ENCODE measurements at places on chromosomes 4 and X.

DNA sequence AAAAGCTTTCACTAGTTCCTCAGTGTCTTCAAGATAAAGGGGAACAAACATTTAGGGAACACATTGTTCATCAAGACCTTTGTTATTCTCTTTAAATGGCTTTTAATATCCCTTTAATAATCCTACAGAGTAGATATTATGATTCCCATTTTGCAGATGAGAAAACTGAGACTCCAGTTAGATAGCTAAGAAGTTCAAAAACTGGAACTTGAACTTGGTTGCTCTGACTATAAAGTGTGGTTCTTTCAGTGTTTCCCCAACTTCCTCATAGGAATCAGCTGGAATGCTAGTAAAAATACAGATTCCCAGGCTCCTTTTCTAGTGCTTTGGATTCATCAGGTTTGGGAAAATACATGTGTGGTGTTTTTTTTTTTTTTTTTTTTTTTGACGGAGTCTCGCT lies 37.7 kb downstream of the DLG3 start:
- DNase-seq = no peak

GRCh38 chr4:88791274-88791673 lies 93.6 kb upstream of the NAP1L5 start:
- no peak for DNase-seq

- DNase-seq = no peak
These were observed 72.5 kb downstream of the AGTR2 start for GRCh38 chrX:116243039-116243438.

DNA sequence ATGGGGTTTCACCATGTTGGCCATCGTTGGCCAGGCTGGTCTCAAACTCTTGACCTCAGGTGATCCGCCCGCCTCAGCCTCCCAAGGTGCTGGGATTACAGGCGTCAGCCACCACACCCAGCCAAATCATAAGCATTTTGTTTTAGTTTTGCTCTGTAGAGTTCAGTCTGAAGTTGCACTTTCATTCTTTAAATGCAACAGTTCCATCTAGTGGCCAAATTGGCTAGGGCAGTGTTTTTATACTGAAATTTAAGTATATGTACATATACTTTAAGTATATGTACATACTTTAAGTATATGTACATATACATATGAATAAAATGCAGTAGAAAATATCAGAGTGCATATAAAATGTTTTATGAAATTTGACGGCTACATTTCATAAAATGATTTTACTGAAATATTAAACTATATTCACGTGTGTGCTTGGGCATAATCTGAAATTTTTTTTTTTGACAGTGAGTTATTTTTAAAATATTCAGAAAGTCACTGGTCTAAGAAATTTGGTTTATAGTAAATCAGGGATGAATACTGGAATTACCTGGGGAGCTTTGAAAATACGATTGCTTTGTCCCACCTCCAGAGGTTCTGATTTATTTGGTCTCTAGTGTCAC lies 145.5 kb downstream of the NWD2 start:
- no peak for DNase-seq

GRCh38 chr4:8540586-8540985 lies 39.6 kb upstream of the GPR78 start:
- no peak for DNase-seq

GRCh38 chr4:24988776-24989175 lies 42.0 kb downstream of the LGI2 start:
- no peak for DNase-seq

DNA sequence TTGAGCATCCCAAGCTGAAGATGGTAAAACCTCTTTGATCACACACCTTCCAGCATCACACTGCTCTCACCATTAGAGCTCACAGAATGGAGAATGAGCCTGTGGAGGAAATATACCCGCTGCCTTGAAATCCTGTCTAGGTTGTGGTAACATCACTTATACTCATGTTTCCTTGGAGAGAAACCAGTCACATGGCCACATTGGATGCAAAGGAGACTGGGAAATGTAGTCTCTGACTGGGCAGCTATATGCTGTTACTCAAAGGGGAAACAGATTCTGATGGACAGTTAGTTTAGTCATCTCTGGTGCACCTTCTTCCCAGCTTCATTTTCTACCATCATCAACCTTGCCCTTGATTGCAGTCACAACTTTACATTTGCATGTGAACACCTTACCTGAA lies 286.3 kb downstream of the ANKRD50 start:
- no peak for DNase-seq

DNA sequence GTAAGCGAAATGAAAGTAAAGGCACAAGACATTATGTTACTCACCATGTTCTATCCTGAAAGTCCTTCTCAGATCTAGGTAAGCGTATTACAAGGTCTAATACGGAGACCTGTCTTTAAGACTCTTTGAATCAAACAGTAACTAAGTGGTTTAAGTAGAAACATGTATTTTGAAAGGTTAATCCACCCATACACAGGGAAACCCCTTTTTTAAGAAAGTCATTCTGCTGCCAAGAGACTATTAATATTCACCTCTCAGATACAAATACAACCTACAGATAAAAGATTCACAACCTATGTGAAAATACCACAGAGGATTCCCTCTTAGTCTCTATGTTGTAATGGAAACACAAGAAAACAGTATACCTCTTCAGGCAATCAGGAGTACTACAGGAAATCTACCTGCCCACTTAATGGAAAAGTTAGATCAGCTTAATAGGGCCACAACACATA lies 63.2 kb upstream of the TNIP3 start:
- no peak for DNase-seq

- no peak for DNase-seq
These were observed 23.9 kb downstream of the APOO start for GRCh38 chrX:23883737-23884354.

GRCh38 chrX:35351795-35352483 lies 409.3 kb downstream of the FAM47B start:
- DNase-seq = no peak

- DNase-seq = no peak
These were observed 917.7 kb upstream of the INTU start for GRCh38 chr4:126715067-126715466.

Data from stimulated activated CD4-positive, alpha-beta T cell treated with anti-CD3 and anti-CD28 coated beads, Interleukin-2, amount 100 ng/mL, for 4 hours (primary cell).